ENCODE measurements at places on chromosomes 16 and 17. TPM values are rescaled to one million over a fixed set of nuclear protein-coding genes. Genes with fewer than 3 reads are reported as not detected.

Gene IL34
- 0.13 TPM for total RNA-seq

DNA sequence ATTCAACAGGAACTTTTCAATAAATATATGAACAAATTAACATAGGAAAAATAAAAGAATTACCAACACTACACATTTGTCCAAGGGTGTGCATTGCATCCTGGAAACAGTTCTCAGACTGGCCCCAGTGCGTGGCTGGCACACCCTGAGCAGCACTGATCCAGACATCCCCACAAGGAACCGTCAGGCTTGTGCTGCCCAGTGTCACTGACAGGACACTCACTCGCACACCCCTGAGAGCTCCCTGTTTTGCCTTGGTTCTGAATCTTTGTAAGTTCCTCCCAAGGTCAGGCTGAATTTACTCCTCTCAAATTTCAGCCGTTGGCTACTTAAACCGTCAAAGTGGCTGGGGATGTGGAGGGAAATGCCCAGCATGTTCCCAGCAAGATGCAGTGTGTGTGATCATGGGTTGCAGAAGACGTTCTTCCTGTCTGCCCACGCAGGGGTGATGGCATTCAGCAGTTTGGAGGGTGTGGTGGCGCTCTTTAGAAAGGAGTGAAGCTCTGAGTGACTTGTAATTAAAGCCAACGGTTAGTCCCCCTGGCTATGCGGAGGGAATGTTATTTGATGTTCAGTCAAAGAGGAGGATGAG lies 1.7 kb downstream of the MT2A start:
- peaks cover 54% of the 10 kb centered on the region for H3K4me1 ChIP-seq
- peak; percentile 65 for DNase-seq
- peak overlapping the region; percentile 85 for H3K27ac ChIP-seq

DNA sequence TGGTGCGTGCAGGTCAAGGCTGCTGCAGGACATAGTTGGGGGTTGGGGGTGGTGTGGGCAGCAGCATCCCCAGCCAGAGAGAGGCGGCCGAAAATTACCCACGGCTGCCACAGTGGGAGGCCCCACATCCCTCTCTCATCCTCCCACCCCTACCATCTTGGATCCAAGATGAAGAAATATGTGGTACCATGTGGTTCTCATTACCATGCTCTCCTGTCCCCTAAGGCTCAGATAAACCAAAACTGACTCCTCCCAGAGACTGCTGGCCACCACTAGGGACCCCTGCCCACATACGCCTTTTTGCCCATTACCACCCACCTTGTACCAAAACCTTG lies 120.4 kb downstream of the HIC1 start:
- H3K4me3 ChIP-seq = peak overlapping the region; percentile 2
- peaks cover 57% of the 10 kb centered on the region for H3K4me1 ChIP-seq

- H3K4me3 ChIP-seq = no peak within 1 kb of the TSS
- DNase-seq = no peak
- no peak within 1 kb of the TSS for H3K27ac ChIP-seq
- peaks cover 24% of the 10 kb centered on the region for H3K4me1 ChIP-seq
- H3K36me3 ChIP-seq = no peaks in the 10 kb centered on the region
Measured at GRCh38 chr16:28538733-28539596, at the start of gene NUPR1. TSS of gene NUPR1 (minus strand) at chr16:28538974. CDS start at chr16:28538907, 67 bp downstream.

- no peaks in the 10 kb centered on the region for H3K27me3 ChIP-seq
- no peaks in the 10 kb centered on the region for H3K36me3 ChIP-seq
- H3K27ac ChIP-seq = no peak overlapping the region
- DNase-seq = no peak
- no peak overlapping the region for H3K4me3 ChIP-seq
Measured at GRCh38 chr17:50946223-50946890, 80.2 kb upstream of the TOB1 start.

Gene FOXO3B
- total RNA-seq = 4.4 TPM
